ENCODE measurements at places on chromosomes 3 and 15.

- DNase-seq = no peak
Measured at GRCh38 chr3:79027593-79027992, 740.2 kb downstream of the ROBO1 start.

GRCh38 chr3:182608832-182609231 lies 184.5 kb upstream of the ATP11B start:
- peak; percentile 22 for DNase-seq

GRCh38 chr3:122676759-122677158 lies 3.9 kb upstream of the PARP14 start:
- DNase-seq = no peak

DNA sequence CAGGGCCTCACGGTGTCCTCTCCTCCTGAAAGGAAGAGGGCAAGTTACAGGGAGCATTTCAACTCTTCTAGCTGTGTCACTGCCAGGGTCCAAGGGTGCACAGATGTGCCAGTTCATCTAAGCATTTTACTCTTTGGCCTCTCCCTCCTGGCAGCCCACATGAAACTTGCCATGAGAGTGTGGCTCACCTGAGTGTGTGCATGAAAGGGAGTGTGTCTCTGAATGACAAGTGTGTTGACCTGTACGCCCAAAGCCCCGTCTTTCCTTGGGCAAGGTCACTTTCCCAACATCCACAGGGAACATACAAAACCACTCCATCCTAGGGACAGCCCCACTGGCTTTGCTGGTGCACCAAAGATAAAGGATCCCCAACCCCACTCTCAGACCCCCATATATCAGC lies 280.0 kb downstream of the NTRK3 start:
- no peak for DNase-seq

DNA sequence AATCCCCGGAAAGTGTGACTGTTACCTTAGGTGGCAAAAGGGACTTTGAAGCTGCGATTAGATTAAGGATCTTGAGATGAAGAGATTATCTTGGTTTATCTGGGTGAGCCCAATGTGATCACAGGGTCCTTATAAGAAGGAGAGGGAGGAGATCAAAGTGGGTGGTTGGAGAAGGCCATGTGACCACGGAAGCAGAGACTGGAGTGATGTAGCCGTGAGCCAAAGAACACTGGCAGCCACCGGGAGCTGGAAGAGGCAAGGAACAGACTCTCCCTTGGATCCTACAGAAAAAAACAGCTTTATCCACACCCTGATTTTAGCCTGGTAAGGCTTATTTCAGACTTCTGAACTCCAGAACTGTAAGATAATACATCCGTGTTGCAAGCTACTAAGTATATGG lies 29.9 kb downstream of the CRABP1 start:
- DNase-seq = no peak

DNA sequence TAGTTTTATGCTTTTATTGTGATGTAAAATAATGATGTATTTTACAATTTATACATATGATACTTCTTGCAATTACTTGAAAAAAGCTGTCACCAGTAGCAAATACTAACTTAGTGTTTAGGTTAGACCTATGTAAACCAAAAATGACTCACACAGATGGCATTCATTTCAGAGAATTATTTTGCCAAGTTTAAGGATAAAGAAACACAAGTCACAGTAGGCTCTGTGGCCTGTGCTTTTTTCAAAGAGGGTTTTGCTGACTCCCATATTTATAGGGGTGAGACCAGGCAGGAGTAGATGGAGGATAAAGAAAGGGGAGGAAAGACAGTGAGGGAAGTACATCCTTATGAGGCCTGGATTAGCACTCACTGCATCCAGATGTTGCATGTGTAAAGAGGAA lies 356.6 kb upstream of the NPAP1 start:
- no peak for DNase-seq
